ENCODE measurements at places on chromosomes 16 and 17. TPM values are rescaled to one million over a fixed set of nuclear protein-coding genes. Genes with fewer than 3 reads are reported as not detected.

Gene SP6
- 3.9 TPM for total RNA-seq

Gene GRN
- 268 TPM for total RNA-seq

Gene CD300LB
- total RNA-seq: 0.25 TPM

Gene KCNJ16
- not detected for total RNA-seq

Gene RTN4RL1
- total RNA-seq: 3.7 TPM

DNA sequence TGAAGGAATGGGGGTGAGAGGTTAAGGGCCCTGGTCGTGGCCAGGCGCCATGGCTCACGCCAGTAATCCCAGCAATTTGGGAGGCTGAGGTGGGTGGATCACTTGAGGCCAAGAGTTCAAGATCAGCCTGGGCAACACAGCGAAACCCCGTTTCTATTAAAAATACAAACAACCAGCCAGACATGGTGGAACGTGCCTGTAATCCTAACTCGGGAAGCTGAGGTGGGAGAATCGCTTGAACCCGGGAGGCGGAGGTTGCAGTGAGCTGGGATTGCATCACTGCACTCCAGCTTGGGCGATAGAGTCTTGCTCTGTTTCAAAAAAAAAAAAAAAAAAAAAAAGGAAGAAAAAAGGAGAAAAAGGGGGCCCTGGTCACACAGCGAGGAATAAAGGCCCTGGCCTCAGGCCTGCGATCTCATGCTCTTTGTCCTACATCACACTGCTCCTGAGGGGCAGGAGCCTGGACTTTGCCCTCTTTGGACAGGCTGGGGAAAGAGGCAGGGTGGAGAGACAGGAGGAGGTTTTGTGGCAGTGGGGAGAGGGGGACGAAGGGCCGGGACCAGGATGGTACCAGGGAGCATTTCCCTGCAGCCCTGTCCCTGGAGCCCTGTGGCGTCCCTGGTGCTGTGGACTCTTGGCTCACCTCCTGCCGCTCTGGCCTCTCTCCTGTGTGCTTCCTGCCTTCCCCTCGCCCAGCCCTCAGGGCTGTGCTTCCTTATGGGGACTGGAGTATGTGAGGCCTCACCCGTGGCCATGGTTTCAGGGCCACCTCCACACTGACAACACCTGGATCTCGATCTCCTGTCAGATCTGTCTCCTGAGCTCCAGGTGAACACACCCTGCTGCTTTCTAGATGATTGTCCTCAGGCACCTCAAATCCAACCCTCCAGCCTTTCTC is 19.7 kb upstream of the SLC25A19 start:
- DNase-seq: no peak

DNA sequence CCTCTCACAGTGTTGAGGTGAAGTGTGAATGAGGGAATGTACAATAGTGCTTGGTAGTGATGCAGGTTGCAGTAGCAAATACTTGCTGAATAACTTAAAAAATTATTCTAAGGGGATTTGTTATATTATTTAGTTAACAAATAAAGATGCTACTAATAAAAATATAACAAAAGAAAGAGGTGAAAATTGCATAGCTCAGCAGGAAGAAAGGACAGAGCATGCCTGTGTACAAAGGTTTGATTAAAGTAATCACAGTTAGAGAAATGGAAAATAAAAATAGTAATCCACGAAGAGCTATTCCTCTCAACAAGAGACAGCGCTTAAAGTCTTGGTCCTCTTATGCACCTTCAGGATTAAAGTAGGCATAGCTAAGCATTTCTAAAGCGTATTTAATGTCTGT is 11.0 kb downstream of the GOT2 start:
- no peak for DNase-seq

DNA sequence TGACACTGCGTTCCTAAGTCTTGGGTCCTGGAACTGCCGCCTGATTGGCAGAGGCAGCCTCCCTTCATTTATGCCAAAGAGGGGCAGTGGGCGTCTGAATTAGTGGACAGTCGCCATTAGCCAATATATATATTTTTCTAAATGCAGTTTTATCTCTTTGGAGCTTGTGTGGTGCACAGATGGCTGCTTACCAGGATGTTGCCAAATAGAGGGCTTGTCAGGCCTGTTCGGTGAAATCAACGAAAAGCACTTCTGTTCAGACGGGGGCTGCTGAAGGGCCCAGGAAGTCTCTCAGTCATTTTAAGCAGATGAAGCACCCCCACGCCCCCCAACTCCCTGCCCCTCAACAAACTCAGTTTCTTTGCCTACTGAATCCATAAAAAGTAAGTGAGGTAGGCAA is 66.0 kb downstream of the RAP1GAP2 start:
- no peak for DNase-seq

DNA sequence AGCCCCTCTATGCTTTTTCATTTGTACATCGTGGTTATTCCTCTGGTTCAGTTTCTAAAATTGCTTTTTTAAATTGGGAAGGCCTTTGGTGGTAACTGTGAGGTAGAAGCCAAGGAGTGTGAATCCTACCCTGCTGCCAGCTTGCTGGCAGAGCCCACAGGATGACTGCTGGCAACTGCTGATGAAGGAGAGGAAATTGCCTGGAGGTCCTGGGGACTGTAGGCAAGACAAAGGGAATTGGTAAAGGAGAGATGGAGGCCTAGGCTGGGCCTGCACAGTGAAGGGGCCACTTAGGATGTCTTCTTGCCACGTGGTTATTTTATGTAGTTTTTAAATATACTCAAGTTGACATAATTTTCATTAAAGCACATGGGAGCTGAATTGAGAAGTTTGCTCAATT is 15.8 kb downstream of the C17orf58 start:
- no peak for DNase-seq

DNA sequence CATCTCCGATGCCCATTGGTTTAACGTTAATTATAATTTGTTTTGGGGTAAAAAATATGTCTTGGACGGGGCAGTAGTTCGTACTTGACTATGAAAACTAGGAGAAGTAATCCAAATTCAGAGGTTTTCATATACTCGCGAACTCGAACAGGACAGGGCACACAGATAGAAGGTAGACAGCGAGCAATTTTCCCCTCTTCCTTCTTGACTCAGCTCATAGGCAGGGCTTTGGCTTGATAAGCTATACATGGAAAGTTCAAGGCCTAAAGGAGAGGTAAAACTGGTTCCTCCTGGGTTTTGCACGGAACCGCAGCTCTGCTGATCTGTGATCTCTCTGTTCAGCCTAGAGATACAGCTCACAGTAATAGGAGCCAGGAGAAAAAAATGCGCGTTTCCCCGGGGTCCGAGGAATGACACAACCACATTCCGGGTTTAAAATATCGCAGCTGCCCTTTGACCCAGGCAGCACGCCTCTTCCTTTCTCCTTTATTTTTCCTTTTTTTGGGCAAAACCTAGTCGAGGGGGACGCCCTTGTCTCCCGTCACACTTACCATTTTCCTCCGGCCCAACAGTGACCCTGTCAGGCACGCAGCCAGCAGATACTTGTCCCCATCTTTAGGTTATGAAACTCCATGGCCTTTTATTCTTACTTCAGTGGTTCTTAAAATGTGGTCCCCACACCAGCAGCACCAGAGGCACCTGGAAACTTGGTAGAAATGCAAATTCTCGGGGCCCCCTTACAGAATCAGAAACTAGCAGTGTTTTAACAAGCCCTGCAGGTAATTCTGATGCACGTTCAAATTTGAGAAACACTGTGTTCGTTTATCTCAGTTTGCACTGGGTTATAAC is 1.7 kb upstream of the LASP1 start:
- no peak for DNase-seq

- DNase-seq: no peak
These were observed 333.1 kb downstream of the FOXL1 start for GRCh38 chr16:86911437-86911958.

GRCh38 chr16:85612801-85613603 is at the start of gene GSE1:
GSE1 (plus strand) TSS chr16:85613322; CDS start chr16:85613392, 70 bp downstream.
- DNase-seq: no peak

- DNase-seq: no peak
These were observed 26.8 kb upstream of the ENDOV start for GRCh38 chr17:80388175-80388574.

GRCh38 chr16:13553453-13553985 is 366.4 kb upstream of the ERCC4 start:
- no peak for DNase-seq

DNA sequence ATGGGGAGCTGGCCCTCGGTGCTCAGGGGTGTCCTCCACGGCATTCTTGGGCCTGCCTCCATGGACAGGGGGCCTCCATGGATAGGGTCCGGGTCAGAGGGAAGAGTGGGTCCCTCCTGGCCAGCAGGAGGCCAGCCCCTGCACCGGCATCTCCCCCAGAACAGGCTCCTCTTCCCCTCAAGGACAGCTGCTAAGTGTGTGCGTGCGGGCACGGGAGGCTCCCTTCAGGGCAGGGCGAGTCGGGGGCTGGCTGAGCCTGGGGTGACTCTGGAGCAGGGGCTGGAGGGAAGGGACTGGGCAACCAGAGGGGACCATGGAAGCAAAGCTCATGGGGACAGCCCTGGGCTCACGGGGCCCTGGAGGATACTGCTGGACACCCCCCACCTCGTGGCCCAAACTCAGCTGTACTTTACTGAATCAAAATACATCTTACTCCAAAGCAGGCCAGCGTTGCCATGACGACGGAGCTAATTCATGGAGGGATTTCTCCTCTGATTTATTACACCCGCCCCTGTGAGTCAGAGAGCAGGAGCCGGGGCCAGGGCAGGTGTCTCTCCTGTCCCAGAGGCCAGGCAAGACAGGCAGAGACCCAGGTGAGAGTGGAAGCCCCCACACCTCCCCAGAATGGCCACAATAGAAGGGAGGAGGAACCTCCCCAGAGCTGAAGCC is 2.1 kb downstream of the CASKIN1 start:
- no peak for DNase-seq

DNA sequence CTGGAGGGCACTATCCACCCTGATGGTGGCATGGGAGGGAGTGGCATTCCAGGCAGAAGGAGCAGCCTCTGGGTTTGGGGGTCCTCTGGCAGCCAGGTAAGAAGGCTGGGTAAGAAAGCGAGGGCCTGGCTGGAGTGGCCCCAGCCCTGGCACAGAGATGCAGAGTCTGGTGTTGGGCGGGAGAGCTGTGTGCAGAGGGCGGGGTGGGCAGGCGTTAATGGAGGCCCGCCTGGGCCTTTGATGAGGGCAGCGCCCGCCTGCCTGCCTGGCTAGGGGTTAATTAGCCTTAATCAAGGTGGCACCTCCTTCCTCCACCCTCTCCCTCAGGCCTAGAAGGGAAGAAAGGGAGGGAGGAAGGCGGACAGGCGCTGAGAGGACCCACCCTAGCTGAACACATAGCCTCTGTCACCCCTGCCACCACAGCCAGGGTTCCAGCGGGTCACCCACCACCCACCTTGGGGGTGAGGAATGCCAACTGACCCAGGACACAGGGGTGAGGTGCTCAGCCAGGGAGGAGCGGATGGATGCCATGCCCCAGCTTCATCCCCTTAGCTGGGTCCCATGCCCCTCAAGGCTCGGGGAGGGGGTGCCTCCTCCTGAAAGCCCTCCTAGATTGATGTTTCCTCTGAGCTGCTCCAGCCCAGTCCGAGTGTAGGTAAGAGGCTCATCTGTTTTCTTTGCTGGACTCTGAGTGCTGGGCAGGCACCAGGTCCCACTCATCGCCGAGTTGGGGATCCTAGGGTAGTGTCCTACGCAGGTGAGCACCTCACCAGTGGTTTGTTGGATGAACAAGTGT is 13.4 kb upstream of the FAM83G start:
- DNase-seq: no peak

- no peak for DNase-seq
These were observed 894 bp upstream of the PHKG2 start for GRCh38 chr16:30747331-30747730.

DNA sequence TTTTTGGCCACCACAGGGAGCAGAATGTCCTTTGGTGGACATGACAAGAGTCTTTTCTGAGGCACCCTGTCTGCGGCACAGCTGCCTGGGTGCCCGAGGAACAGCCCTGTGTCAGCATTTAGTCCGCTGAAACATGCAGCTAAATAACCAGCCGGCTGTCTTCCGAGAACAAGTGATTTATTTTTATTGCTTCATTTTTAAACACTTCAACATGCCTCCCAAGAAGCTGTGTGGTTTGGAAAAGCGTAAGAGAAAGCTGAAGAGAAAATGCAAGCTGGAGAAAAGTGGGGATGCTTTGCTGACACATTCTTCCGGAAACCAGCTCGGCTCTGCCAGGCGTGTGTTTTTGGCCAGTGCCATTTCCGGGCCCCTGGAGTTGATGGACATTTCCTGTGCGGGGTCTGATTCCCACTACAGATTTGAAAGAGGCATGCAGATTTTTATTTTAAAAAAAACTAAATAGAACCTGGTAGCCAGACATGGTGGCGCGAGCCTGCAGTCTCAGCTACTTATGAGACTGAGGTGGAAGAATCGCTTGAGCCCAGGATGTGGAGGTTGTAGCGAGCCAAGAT is 94.7 kb downstream of the SEC14L1 start:
- DNase-seq: no peak

- DNase-seq: no peak
These were observed 12.0 kb upstream of the TNRC6A start for GRCh38 chr16:24717411-24717810.

DNA sequence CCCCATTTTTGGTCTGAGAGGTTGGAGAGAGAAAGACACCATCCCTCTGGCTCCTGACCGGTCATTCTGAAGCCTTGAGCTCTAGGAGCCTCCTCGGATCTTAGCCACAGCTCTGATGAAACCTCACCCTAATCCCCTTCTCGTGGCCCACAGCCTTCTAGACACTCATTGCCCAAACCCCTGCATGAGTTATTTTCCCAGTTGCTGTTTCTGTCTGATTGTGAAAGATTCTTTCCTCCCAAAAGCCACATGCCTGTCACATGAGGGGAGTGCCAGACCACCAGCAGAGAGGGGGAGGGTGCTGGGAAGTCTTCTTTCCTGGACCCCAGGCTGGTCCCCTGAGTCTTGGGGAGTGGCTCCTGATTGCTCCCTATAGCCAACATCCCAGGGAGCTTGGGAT is 17.6 kb upstream of the ABR start:
- no peak for DNase-seq

DNA sequence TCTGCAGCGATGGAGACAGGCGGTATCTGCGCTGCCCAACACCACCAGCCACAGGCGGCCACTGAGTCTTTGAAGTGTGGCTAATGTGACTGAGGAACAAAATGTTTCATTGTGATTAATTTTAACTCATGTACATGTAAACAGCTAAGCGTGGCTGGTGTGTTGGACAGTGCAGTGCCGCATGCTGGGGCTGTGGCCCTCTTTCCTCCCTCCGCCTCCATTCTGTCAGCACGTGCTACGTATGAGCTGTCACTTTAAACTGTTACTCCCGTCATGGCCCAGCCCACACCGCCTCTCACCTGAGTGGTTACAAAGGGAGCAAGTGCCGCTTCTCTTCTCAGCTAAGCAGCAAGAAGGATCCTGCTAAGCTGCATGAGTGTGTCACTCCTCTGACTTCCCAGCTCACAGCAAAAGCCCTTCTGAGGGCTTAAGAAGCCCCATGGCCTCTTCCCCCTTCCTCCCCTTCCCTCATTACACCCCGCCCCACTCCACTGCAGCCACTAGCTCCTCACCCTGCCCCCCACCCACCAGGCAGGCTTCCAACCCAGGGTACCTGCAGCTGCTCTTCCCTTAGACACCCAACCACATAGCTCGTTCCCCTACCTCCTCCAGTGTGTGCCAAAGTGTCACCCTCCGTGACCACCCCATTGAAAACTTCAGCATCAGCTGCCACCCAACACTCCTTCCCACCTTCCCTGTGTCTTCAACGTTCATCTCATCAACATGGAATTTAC is 15.0 kb downstream of the HASPIN start:
- no peak for DNase-seq
